COLO829 (cell line): ENCODE measurements at places on chromosomes 2 and 18.

DNA sequence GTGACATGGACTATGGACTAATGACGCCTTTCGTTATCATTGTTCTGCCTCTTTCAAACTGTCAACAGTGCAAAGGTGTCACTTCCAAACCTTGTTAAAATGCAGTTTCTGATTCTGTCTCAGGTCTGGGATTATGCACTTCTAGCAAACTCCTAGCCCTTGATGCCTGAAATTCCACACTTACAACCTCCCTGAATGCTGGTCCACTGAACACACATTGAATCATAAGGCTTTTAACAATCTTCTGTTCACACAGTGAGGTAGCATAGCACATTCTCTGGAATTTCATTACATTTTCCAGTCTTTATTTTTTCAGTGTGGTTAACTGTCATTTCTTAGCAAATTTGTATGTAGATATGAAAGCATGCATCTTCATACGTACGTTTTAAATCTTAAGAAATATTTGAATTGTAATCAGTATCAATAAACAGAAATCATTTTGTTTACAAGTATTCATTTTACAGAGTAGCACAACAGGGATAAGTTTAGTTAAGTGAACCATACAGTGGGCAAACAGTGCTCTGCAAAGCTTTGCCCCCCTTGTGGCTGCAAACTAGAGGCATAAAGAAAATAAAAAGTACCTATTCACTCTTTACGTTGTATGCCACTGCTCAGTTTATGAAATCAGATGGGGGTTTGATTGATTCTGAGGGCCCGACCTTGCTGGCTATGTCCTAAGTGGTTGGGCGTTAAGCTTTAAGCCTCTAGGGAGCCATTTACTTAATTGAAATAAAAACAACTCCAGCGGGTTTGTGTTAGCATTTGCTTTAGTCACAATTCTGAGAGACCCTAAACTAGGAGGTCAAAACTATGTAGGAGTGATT, 250.8 kb downstream of the LRRTM1 start:
- DNase-seq: no peak

GRCh38 chr2:170973492-170974303, 44.6 kb downstream of the GORASP2 start:
- peak; percentile 92 for DNase-seq

DNA sequence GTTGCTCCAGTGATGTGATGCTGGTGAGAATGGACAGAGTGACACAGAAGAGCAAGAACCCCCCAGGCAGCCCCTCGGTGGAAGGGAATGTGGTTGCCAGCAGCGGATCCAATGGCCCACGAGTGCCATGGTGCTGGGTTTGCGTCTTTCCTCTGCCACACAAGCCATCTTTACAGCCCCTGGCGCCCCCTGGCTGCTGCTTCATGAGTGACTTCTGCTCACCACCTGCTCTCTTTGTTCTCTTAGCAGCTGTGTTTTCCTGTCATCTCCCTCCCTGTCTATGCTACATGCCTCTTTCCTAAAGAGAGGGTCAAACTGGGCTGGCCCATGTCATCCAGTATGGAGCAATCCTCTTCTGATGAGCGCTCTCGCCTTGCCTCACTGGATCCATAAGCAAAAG, 300.0 kb upstream of the SMIM21 start:
- peak; percentile 12 for DNase-seq

DNA sequence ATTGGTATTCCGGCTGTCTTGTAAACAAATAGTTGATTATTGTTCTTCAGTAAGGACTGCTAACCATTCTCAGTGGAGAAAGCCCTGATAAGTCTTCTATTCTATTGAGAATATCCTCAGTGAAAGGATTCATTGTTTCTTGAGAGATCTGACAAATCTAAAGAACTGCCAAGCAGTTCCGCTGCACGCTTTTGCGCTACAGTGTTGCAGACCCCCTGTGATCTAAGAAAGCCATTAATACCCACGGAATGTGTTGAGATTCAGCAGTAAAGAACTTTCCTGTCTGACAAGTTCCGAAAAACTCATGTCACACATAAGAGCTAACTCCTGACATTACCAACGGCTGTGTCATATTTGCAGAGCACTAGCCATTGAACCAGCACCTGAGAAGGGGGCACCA, 63.8 kb downstream of the ZNF236 start:
- DNase-seq: peak; percentile 59

- no peak for DNase-seq
These were observed 481 bp downstream of the DCDC2C start for GRCh38 chr2:3703757-3704355.

DNA sequence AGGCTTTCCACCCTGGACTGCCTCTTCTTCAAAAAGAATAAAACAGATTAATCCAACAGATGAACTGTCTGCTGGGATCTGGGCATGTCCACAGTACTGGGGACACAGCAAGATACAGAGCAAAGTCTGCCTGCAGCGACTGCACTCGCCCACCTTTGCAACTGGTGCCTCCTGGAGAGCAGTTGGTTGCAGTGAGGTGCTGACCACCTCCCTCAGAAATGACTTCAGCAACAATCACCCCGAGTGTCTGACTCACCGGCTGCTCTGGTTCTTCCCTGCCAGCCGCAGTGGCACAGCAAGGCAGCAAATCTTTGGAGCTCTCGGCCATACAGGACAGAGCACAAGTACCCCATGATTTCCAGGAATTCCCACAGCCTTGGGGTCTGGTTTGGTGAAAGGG, 179.7 kb downstream of the ANAPC1 start:
- DNase-seq: no peak

DNA sequence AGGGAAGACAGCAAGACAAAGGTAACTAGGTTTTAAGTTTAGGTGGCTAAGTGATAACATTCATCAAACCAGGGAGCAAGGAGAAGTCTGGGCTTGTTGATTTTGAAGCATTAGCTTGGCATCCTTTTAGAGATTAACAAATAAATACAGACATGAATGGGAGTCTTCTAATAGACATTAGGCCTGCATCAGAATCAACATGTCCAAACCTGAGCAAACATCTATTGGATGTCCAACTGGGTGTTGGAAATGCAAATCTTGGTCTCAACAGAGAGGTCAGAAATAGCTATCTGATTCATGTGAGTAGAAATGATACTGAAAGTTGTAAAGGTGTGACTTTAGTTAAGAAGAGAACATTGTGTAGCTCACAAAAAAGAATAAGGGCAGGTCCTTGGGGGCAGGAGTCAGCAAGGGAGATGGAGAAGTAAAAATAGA, 85.5 kb upstream of the RND3 start:
- no peak for DNase-seq

- no peak for DNase-seq
These were observed 587.8 kb downstream of the ARHGAP15 start for GRCh38 chr2:143717053-143717452.

DNA sequence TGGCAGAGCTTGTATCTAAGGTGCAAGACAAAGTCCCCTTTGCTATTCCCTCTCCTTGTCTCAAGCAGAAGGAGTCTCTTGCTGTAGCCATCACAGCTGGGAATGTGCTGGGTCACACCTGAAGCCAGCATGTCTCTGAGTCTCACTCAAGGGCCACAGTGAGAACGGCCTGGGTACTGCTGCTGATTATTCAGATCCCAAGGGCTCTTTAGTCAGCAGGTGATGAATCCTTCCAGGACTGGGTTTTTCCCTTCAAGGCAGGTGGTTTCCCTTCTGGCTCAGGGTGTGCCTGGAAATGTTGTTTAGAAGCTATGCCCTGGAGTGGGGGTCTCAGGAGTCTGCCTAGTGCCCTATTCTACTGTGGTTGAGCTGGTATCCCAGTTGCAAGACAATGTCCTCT, 356.3 kb downstream of the PARD3B start:
- no peak for DNase-seq

- no peak for DNase-seq
These were observed 24.4 kb upstream of the EIF2AK3 start for GRCh38 chr2:88651646-88652045.

DNA sequence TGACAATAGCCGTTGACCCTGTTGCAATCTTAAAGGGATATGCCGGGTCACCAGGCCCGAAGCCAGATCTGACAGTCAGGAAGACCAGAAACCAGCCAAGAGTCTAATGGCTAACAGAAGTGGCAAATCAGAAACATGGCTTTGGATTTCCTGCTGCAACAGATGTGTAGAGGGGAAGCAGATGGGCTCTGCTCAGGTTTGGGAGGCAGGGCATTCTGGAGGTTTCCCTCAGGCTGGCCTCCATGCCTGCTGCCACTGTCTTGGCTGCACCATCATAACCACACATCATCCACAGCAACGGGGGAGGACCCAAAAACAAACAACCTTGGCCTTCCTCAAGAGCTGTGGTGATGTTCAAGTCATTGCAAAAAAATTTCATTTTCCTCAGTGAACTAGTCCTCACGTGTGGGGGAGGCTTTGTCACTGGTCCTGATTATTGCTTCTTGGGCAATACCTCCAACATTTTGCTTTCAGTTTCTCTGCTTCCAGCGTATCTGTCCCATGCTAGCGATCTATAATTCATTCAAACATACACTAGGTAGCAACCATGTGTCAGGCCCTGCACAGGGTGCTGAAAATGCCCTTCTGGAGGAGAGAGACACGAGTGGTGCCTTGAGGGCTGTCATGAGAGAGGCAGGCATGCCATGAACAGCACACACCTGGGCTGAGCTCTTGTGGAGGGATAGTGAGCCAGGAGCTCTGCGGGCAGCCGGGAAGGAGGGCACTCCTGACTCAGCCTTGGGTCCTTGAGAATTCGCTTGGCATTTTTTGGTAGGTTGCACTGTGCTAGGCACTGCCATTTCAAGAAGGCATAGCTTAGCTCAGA, 48.2 kb upstream of the LGALSL start:
- no peak for DNase-seq

DNA sequence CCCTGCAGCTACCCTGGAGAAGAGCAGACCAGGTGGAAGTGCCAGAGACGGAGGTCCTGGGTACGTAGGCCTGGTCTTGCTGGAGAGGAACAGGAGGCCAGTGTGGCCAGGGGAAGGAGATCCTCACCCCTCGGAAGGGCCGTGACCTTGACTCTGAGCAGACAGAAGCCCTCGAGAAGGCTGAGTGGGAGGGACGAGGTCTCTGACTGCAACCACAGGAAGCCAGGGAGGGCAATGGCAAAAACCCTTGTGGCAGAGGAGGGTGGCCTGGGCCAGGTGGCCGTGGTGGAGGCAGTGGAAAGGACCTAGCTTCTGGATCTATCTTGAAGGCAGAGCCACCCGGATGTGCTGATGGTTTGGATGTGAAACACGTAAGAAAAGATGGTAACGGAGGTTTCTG, 28.1 kb downstream of the THAP4 start:
- DNase-seq: no peak
